ENCODE measurements at places on chromosomes 16 and 17.

- no peak overlapping the region for H3K4me3 ChIP-seq
- H3K36me3 ChIP-seq, result no peaks in the 10 kb centered on the region
- H3K27me3 ChIP-seq, result no peaks in the 10 kb centered on the region
- no peak overlapping the region for H3K27ac ChIP-seq
- peak; percentile 56 for DNase-seq
Measured at GRCh38 chr17:71084219-71084618, 914.9 kb downstream of the KCNJ2 start.

DNA sequence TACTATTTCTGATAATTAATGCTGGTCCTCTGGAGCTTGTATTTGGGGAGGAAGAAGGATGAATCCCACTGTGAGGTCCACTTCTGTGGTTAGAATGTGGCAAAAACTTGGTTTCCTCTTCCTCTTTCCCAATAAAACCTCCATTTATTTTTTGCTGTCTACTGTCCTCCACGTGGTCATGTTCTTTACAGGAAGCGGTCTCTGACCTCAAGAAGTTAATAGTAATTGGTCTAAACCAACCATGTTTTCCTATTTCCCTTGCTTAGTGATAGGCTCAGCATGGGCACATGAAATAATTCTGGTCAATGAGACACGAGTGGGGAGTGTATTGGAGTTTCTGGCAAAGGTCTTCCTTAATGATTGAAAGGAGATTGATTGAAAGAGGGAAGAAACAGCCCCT is 33.9 kb downstream of the CHP2 start:
- no peaks in the 10 kb centered on the region for H3K4me1 ChIP-seq
- DNase-seq, result no peak
- no peaks in the 10 kb centered on the region for H3K36me3 ChIP-seq

DNA sequence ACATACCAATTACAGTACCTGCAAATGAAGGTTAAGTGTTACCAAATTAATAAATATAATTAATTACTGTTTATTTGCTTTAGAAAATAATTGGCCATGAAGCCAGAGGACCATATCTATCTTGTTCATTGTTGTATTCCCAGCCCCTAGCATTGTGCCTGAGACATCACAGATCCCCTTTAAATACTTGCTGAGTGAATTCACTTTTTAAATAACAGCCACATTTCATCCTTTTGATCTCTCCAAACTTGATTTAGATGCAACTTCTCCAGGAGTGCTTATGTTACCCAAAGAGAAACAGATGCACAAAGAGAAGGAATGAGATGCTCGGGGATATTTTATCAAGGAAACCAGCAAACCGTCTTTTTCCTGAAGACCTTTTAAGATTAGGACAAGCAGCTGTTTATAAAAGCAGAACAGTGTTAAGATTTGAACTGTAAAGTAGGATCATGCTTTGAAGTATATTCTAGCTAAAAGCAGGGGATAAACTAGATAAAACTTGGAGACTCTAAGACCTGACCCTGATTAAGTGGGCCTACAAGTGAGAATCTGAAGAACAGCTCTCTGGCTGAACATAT is 66.3 kb downstream of the CHD9 start:
- no peaks in the 10 kb centered on the region for H3K27me3 ChIP-seq
- H3K27ac ChIP-seq, result no peak overlapping the region
- no peak for DNase-seq
- H3K4me1 ChIP-seq, result peaks cover 1% of the 10 kb centered on the region
- no peak overlapping the region for H3K4me3 ChIP-seq
- H3K36me3 ChIP-seq, result no peaks in the 10 kb centered on the region

DNA sequence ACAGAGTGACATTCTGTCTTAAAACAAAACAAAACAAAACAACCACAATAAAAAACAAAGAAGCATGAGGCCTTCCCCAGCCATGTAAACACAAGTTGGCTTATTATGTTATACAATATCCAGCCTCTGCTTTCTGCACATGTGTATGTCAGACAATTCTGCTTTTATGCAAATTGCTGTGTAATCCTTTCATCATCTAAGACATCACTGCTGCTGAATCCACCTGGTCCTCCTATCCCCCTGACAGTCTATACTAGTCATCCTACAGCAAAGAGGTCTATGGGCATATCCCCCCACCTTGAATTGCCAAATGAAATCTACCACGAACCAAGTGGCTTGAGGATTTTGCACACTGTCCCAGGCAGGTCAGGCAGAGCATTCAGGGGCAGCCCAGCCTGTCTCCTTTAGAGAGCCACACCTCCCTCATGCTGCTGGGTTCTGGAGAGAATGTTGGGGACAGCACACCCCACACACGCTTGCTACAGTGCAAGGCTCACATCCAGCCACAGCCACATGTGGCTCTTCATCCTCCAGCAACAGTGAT is 339.6 kb upstream of the CDH5 start:
- no peaks in the 10 kb centered on the region for H3K27me3 ChIP-seq
- DNase-seq, result no peak

DNA sequence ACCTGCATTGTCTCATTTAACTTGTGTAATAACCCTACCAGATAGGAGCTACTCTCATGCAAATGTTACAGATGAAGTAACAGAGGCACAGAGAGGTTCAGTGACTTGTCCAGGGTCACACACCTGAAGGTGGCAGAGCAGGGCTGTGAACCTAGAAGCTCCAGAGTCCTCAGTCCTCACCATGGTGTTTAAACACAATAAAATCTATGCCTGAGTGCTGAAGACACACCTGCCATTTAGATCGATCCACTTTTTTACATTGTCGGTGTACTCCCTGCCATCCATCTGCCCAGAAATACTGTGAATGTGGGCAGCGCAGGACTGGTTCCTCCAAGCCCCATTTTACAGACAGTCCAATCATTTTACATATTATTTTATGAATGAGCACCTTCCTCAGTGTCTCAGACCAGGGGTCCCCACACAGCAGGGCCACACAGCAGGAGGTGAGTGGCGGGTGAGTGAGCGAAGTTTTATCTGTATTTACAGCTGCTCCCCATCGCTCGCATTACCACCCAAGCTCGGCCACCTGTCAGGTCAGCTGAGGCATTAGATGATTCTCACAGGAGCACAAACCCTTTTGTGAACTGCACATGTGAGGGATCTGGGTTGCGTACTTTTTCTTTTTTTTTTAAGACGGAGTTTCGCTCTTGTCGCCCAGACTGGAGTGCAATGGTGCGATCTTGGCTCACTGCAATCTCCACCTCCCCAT is 5.6 kb downstream of the IL4R start:
- no peak overlapping the region for H3K27ac ChIP-seq
- H3K27me3 ChIP-seq, result no peaks in the 10 kb centered on the region
- no peak for DNase-seq
- no peak overlapping the region for H3K4me3 ChIP-seq

GRCh38 chr17:32484628-32485027 is 2.2 kb upstream of the CDK5R1 start:
- H3K4me1 ChIP-seq, result peaks cover 18% of the 10 kb centered on the region
- H3K4me3 ChIP-seq, result no peak overlapping the region
- H3K27ac ChIP-seq, result peak overlapping the region; percentile 89
- no peak for DNase-seq
- H3K27me3 ChIP-seq, result no peaks in the 10 kb centered on the region

DNA sequence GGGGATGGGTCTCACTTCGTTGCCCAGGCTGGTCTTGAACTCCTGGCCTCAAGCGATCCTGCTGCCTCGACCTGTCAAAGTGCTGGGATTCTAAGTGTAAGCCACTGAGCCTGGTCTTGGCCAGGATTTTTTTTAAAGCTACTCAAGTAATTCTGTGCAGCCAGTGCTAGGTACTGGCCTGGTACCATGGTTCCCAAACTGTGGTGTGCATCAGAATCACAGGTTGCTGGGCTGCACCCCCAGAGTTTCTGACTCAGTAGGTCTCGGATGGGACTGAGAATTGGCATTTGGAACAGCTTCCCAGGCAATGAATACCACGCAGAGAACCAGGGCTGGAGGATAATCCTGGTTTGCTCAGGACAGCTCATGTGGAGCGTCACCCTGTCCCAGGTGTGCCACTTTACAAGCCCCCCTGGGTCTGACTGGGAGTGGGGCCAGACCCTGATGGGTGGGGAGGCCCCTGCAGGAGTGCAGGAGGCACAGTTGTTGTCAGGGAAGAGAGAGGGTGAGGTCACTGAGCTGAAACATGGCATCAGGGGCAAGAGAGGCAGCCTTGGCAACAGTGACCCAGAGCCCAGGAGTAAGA is 10.7 kb upstream of the MRPS23 start:
- no peak for DNase-seq
- no peaks in the 10 kb centered on the region for H3K36me3 ChIP-seq
- no peaks in the 10 kb centered on the region for H3K27me3 ChIP-seq
- H3K27ac ChIP-seq, result peak overlapping the region; percentile 84
- H3K4me3 ChIP-seq, result peak overlapping the region; percentile 38

DNA sequence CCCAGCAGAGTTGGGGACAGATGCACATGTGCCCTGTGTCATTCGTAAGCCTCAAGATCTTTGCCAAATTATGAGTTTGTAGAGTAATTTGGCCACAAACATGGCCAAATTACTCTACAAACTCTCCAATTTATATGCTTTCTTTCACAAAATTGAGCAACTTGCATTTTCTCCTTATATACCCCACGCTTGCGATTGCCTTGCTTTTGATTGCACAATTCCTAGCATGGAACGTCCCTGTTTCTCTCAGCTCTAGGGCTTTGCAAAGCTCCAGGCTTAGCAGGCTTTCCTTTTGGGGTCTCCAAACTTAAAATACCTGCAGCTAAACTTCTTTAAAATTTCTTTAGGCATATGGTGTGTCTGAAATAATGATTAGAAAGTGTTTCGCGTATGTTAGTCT is 28.5 kb upstream of the MAF start:
- H3K4me3 ChIP-seq, result no peak overlapping the region
- DNase-seq, result no peak
- H3K27me3 ChIP-seq, result no peaks in the 10 kb centered on the region
- H3K4me1 ChIP-seq, result no peaks in the 10 kb centered on the region

GRCh38 chr17:69858460-69858859 is 216.6 kb upstream of the KCNJ16 start:
- no peak overlapping the region for H3K27ac ChIP-seq
- no peak overlapping the region for H3K4me3 ChIP-seq
- H3K36me3 ChIP-seq, result no peaks in the 10 kb centered on the region

DNA sequence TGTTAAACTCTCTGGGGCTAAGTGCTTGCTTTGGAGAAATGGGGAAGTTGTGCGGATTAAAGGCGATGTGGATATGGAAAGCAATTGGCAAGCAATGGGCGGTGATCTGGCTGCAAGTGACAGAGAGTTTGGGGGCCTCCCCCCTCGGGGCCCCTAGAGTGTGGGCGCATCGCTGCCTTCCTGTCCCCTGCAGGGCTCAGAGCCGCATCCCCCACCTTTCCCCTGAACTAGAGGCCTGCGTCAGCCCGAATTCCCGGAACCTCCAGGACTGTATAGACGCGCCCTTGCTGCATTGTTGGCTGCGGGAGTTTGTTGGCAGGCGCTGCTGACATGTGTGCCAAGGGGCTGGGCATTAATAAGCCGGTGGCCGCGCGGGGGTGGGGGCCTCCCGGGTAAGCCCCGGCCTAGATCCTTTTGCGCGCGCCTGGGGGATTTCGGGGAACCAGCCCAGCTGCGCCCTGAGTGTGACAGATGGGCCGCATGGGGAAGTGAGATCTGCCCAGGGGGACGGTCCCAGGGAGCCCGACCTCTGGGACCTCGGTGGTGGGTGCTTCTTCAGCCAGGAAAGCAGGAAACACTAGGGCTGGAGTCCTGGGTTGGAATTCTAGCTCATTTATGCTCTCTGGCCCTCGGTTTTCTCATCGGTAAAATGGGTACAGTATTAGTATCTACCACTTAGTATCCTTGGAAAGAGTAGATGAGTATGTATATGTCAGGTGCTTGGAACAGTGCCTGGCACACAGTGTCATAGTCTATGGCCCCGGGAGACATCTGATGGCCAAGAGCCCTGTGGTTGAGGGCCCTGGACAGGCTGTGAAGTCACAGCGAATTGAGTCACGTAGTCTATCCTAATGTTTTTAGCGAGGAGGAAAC is 1.0 kb downstream of the EEF2K start:
- H3K27me3 ChIP-seq, result no peaks in the 10 kb centered on the region
- H3K27ac ChIP-seq, result peak overlapping the region; percentile 54
- no peak for DNase-seq
- H3K4me3 ChIP-seq, result peak overlapping the region; percentile 91
- H3K4me1 ChIP-seq, result 0 out of 2 replicates have a peak, but pooled peaks cover 7% of the 10 kb centered on the region

DNA sequence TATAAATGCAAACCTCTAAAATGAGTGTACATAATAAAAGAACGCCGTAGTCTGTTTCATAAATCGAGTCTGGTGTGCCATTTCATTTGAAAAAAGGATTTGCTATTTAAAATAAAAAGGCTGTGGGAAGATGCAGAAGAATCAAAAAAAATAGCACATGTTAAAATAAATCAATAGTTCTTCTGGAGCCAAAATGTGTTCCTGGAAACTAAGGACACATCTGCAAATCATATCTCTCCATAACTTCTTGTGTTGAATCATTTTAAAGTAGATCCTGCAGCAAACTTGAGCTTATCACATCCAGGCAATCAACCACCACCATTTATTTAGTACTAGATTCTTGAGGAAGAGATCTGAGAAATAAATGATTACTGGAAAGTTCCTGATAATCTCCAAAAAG is 29.0 kb downstream of the XPO6 start:
- peaks cover 35% of the 10 kb centered on the region for H3K4me1 ChIP-seq
- no peak overlapping the region for H3K4me3 ChIP-seq
- no peaks in the 10 kb centered on the region for H3K27me3 ChIP-seq
- H3K36me3 ChIP-seq, result no peaks in the 10 kb centered on the region

DNA sequence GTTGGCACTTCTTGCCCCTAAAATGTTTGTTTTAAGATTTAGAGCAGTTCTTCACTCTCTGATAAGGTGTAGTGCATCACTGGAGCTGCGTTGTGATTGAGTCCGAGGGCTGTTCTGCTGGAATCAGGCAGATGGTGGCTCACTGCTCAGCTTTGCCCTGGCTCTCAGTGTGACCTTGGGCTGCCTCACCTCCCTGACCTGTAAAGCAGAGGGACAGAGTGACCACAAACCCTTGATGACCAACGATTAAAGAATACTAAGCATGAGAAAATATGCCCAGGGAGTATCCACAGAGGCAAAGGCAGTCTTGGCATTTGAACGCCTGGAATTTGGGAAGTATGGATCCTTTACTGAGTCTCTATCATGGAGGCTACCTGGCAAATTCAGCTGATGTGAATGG is 18.1 kb downstream of the CMIP start:
- peaks cover 9% of the 10 kb centered on the region for H3K4me1 ChIP-seq
- H3K27ac ChIP-seq, result no peak overlapping the region
- H3K4me3 ChIP-seq, result no peak overlapping the region
- DNase-seq, result no peak
- H3K27me3 ChIP-seq, result no peaks in the 10 kb centered on the region

- H3K27ac ChIP-seq, result peak overlapping the region; percentile 64
- H3K27me3 ChIP-seq, result no peaks in the 10 kb centered on the region
- no peak for DNase-seq
- H3K36me3 ChIP-seq, result no peaks in the 10 kb centered on the region
- peaks cover 55% of the 10 kb centered on the region for H3K4me1 ChIP-seq
- no peak overlapping the region for H3K4me3 ChIP-seq
Measured at GRCh38 chr16:89343501-89344457, 126.3 kb downstream of the ZNF778 start.
